Right hindlimb (tissue), 1 donor: ENCODE measurements at places on chromosomes 7 and 10.

DNA sequence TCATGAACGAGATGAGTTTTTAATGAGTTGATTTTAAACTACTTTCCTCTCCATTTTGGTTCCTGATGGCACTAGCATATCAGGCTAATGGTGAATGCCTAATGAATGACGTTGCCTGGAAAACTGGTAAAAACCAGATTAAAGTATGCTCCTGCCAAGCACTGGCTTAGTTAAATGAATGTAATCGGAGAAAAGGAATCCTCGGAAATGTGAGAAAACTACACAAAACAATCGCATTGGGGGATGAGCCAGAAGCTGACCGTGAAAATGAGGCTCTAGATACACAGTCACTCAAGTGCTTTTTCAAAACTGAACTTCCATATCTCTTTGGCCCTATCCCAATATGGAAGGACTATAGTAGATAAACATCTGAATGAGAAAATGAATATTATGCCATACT is 153.8 kb upstream of the COL1A2 start:
- DNase-seq, result no peak

GRCh38 chr7:84399661-84400060 is 205.1 kb upstream of the SEMA3A start:
- peak; percentile 19 for DNase-seq

DNA sequence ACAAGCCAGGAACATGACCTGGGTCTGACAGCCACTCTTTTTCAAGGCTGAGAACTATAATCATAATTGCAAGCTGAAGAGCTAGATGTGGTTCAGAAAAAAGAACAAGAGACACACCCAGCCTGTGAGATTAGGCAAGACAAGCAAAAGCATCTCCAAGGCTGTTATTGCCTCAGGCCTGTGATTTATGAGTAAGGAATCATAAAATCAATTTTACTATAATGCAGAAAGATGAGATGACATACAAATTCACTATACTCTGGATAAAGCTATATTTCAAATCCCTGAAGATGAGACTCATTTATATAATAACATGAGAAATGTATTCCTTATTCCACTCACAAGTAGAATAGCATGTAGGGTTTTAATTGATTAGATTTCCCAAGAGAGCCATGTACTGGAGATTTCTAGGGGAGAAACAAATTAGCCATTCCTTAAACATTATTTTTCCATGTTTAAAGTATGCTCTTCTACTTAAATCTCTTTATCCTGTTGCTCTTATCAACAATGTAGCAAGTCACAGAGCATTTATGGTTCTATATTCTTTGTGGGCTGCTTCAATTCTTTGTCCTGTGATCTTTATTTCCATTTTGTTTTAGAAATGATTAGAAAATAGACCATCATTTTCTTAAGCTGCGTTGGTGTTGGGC is 47.4 kb downstream of the FHIP2A start:
- no peak for DNase-seq

- DNase-seq, result no peak
Measured at GRCh38 chr10:60171436-60172013, 218.2 kb downstream of the ANK3 start.

DNA sequence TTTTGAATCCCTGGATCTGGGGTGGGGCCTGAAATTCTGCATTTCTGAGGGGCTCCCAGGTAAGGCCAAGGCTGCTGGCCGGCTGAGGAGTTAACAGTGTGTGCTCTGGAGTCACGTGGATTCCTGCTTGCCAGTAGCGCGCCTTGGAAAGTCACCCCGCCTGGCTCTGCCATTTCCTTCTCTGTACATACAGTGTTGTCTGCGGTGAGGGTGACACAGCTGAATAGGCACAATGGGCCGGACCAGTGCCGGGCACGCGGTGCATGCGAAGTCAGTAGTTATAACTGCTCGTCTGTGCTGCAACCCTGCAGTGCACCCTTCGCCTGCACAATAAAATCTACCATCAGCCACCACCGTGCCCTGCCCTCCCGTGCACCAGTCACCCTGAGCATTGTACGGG is 68.0 kb upstream of the EEPD1 start:
- no peak for DNase-seq

GRCh38 chr10:95675403-95676116 is 18.2 kb downstream of the TCTN3 start:
- DNase-seq, result no peak

GRCh38 chr10:132011024-132011423 is 29.3 kb upstream of the BNIP3 start:
- no peak for DNase-seq

- DNase-seq, result no peak
Measured at GRCh38 chr7:134320201-134320600, 3.5 kb upstream of the SLC35B4 start.

GRCh38 chr10:97785231-97785630 is 13.4 kb upstream of the SFRP5 start:
- DNase-seq, result no peak

DNA sequence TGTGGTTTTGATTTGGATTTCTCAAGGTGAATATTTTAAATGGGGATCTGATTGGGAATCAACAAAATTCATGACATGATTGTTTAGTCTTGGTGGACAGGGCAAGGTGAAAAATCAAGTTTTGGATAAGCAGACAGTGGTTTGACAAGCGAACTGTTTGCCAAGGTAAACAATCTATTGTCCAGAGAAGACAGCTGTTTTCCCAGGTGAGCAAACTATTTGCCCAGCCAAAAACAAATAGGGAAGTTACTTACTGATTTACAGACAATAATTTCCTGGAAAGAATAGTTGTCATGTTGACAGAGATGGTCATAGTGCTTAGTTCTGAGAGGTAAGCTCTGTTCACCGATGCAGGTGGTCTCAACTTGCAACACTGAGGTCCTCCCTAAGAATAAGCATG is 94.0 kb upstream of the STEAP1B start:
- no peak for DNase-seq

- no peak for DNase-seq
Measured at GRCh38 chr7:28130277-28130676, 50.3 kb downstream of the JAZF1 start.

- DNase-seq, result no peak
Measured at GRCh38 chr7:133452577-133452976, 199.7 kb downstream of the EXOC4 start.

GRCh38 chr10:77164616-77165311 is 472.8 kb downstream of the KCNMA1 start:
- no peak for DNase-seq

DNA sequence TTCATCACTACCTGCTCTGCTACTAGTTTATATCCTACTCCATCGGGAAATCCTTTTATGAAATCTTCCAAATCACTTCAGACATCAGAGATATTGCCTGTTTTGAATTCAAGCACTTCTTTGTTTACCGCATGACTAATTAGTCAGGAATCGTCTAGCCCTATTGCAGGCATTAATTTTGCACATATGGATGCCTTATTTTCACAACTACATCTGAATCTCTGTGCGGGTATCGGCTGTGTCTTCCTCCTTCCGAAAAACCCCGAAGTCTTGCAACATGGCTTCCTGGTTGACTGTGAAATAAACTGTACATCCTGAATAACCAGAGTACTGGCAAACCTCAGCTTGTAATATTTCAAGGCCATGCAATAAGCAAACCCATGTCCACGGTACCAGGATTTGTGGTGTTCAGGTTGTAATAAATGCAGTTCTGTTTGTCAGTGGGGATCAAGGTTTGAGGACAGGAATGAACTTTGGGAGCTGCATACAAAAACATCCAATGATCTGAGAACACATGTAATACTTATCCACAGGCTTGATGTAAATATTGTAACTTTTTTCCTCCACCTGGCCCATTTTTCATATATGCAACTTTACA is 642.1 kb downstream of the PARD3 start:
- no peak for DNase-seq

DNA sequence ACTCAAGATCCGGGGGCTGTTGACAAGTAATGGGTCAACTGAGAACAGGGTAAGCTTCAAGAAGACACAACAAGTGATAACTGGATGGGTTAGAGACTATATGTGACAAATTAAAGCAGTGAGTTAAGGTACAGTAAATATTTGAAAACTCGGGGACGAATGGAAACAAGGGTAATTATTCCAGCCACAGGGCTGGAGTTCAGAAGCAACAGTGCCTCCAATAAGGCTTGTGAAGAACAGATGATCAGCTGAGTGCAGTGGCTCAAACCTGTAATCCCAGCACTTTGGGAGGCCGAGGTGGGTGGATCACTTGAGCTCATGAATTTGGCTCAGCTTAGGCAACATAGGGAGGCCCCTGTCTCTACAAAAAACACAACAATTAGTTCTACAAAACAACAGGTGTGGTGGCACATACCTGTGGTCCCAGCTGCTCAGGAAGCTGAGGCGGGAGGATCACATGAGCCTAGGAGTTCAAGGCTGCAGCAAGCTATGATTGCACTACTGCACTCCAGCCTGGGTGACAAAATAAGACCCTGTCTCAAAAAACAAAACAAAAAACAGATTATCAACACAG is 20.5 kb upstream of the DLD start:
- no peak for DNase-seq

- DNase-seq, result peak; percentile 36
Measured at GRCh38 chr10:29698773-29699490, 64.2 kb upstream of the SVIL start.

GRCh38 chr7:44218418-44219201 is 17.8 kb downstream of the YKT6 start:
- peak; percentile 79 for DNase-seq
